ENCODE measurements at places on chromosomes 16 and 17.

GRCh38 chr16:1741553-1742165 is 29.7 kb downstream of the NME3 start:
- no peak for DNase-seq

DNA sequence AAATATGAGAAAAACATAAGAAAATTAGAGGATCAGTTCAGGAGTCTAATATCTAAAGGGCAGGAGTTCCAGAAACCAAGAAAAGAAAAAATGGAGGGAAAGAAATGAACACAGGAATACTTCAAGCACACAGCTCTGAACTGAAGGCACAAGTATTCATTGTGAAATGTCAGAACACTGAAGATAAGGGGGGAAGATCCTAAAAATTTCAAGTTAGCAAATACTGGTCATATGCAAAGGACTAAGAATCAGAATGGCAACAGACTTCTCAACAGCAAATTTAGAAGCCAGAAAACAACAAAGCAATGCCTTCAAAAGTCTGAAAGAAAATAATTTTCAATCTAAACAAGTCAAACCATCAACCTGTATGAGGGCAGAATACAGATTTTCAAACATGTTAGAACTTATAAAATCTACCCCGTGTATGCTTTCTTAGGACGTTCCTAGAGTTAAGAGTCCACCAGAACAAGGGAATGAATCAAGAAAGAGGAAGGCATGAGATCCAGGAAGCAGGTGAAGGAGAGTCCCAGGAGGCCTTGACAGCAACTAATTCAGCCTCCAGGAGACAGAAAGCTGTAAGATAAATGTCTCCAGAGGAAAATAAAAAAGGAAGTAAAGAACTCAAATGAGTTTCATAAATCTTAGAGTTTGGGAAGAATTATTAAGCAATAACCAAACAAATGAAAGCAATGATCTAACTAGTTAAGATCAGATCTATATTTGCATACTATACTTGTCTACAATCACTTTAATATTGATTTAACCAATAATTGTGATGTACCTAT is 2.8 kb downstream of the BRD7 start:
- DNase-seq: no peak

GRCh38 chr17:81831957-81832607 is 1.0 kb downstream of the MCRIP1 start:
- peak; percentile 71 for DNase-seq

DNA sequence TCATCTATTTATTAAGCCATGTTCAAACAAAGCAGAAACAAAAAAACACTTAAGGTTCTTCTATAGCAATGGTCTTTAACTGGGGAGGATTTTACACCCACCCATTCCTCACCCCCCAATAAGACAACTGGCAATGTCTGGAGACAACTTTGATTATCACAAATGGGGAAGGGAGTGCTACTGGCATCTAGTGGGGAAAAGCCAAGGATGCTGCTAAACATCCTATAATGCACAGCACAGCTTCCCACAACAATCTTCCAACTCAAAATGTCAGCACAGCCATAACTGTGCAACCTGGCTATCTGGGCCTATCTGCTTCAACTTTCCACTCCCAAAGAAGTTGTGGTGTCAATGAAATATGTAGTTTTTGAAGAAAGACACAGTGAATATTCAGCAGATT is 1044.4 kb downstream of the CDH8 start:
- DNase-seq: no peak

GRCh38 chr16:57534337-57534880 is 2.0 kb downstream of the CCDC102A start:
- DNase-seq: no peak

- DNase-seq: no peak
Measured at GRCh38 chr16:19127674-19128131, 13.9 kb downstream of the ITPRIPL2 start.

- DNase-seq: no peak
Measured at GRCh38 chr16:17538927-17539326, 68.2 kb upstream of the XYLT1 start.

DNA sequence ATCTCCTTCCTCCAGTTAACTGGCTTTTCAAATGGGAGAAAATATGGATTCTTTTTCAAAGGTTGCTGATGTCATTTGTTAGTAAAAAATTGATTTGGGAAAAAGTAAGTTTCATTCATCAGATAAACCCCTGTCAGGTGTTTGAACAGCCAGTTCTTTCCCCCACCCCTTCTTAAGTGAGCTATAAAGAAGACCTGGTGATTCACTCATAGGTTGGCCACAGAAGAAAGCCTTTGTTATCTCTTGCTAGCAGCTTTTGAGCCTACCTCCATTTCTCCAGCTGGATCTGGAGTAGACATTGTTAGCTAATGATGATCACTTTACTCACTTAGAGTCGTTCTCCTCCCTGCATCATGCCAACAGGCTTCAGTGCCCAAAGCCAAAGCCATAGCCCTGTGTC is 63.0 kb downstream of the NLK start:
- no peak for DNase-seq

DNA sequence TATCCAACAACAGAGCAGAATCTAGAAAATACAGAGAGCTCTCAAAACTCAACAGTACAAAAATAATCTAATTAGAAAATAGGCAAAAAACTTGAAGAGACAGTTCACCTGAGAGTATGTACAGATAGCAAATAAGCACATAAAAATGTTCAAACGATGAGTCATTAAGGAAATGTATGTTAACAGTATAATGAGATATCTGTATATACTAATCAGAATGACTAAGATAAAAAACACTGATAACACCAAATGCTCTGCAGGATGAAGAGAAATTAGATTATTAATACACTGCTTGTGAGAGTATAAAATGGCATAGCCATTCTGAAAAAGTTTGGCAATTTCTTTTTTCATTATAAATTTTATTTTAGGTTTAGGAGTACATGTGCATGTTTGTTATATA is 1307.6 kb upstream of the GOT2 start:
- DNase-seq: no peak

GRCh38 chr17:74274709-74275340 is 791 bp downstream of the DNAI2 start:
- no peak for DNase-seq

- DNase-seq: no peak
Measured at GRCh38 chr17:37124821-37125173, 176.0 kb downstream of the AATF start.

DNA sequence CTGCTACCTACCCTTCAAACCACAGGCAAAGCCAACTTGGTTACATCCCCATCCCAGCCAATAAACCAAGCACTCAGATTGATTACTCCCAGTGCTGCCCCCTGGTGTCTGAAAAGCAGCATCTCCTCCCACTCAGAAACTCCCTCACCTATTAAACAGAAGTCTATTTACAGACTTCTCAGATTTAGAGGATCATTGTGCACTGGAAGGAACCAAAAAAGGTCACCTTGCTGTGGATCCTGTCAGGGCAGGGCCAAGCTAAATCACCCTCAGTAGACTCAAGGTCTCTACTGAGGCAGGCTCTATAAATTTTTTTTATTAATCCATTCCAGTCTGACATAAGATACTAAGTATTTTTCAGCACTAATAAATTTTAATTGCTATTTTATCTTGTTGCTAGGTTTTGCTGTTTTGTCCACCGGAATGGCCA is 17.6 kb downstream of the HIGD1B start:
- DNase-seq: peak; percentile 81

DNA sequence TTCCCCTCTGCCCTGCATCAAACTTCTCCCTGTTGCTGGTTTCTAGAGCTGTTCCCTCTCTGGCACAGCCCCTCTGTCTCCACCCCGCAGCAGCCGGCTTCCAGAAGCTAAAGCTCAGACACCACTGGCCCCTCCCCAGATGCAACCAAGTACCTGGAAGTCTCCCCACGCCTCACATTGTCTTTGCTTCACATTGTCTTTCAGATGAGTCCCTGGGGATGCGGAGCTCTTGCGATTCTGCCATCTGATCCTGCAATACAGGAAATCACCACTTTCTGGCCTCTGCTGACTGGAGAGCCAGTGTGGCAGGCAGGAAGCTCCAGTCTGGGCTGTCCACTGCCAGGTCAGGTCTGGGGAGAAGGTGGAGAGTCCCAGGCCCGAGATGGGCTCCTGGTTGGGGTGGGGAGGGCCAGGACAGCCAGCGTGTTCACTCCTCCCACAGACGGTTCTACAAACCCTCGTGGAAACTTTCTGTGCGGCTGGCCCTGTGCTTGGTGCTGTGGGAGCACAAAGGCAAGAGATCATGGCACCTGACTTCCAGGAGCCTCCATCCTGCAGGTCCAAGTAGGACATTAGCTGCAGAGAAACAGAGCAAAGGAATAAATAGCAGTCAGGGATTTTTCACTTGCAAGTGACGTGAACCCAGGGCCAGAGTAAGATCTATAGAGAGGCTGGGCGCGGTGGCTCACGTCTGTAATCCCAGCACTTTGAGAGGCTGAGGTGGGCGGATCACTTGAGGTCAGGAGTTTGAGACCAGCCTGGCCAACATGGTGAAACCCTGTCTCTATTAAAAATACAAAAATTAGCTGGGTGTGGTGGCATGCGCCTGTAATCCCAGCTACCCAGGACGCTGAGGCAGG is 47.9 kb upstream of the MAP3K14 start:
- no peak for DNase-seq

GRCh38 chr17:77959926-77960521 is 1.5 kb downstream of the TNRC6C start:
- DNase-seq: peak; percentile 47

DNA sequence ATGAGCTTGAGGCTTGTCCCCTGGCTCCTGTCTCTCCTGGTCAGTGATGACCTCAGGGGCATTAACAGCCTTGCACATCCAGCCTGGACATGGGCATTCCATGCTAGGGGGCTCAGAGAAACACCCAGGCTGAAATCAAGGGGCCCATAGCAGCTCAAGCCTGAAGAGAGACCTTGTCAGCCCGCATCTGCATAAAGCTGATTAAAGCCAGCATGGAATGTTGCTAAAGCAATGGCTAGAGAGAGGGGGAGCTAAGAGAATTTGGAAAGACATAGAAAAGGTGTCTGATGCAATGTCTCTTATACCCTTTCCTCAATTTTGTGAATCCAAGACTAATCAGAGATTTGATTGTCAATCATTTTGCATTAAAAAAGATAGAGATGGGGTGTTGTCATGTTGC is 51.4 kb upstream of the WSCD1 start:
- DNase-seq: no peak

DNA sequence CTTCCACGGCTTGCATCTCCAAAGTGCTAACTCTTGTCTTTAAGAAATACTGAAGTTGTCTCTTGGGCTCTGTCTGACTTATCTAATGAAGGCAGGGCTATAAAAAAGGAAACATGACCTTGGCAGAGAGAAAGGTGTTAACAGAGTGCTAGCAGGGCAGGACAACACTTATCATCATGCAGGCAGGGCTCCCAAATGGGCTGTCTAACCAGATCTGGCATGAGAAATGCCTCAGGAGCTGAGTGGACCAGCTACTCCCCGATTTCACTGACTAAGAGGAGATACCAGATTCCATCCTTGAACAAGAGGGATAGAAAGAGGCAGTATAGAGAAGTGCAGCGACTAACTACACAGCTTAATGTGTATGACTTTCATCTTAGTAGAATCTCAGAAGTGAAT is 32.6 kb downstream of the PMP22 start:
- DNase-seq: no peak

DNA sequence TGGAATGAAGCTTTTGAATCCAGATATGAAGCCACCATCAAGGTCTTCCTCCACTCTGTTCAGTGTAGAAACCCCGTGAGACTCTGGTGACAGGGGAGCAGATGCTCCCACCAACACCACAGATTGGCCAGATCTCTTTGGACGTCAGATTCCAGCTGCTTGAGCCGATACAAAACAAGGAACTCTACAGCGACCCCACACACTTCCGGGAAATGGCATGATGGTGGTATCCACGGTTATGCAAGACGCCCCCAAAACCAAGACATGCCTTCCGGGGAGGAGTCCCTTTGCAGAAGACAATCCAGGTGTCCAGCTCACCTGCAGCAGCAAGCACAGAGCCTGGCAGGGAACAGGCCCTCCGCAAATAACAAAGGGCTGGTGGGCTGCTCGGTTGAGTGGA is 19.8 kb upstream of the PITPNA start:
- DNase-seq: no peak

DNA sequence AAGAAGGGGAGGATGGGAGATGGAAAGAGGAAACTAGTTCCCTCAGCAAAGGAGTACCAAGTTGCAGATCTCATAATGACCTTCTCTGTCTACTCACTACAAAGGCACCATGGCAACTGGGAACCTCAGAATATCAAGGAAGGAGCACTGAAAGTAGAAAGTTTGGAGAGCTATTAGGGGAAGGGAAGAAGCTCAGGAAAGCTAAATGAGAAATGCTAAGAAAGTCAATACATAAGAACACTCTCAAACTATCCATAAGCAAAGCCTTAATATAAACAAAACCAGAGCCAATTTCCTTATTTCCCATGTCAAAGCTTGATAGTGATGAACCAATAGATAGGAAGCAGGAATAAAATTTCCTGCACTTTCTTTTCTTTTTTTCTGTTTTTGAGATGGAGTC is 57.9 kb upstream of the C17orf78 start:
- DNase-seq: no peak

- DNase-seq: no peak
Measured at GRCh38 chr17:72417627-72418026, 296.8 kb downstream of the SOX9 start.

- no peak for DNase-seq
Measured at GRCh38 chr17:43469145-43469544, 14.6 kb upstream of the DHX8 start.

GRCh38 chr16:1450841-1451240 is 6.5 kb upstream of the CCDC154 start:
- no peak for DNase-seq

GRCh38 chr16:86432691-86433090 is 77.6 kb upstream of the FOXF1 start:
- DNase-seq: no peak

DNA sequence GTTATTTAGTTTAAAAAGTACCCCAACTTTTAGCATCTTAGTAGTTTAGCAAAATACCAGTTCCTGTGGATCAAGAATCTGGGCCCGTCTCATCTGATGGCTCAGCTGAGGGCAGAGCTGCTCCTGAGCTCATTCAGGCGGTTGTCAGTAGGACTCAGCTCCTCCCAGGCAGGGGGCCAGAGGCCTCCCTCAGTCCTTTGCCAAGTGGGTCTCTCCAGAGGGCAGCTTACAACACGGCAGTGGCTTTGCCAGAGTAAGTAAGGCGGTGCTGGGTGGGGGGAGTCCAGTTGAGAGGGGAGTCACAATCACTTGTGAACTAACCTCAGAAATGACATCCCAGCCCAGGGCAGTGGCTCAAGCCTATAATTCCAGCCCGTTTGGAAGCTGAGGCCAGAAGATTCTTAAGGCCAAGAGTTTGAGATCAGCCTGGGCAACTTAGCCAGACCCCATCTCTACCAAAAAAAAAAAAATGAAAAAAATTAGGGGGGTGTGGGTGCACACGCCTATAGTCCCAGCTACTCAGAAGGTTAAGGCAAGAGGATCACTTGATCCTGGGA is 81.5 kb upstream of the MED9 start:
- DNase-seq: no peak
